AG09319 (cell line): ENCODE measurements at places on chromosomes 3 and 15.

- DNase-seq = no peak
Observed at GRCh38 chr15:90151989-90152645, 49.0 kb upstream of the SEMA4B start.

DNA sequence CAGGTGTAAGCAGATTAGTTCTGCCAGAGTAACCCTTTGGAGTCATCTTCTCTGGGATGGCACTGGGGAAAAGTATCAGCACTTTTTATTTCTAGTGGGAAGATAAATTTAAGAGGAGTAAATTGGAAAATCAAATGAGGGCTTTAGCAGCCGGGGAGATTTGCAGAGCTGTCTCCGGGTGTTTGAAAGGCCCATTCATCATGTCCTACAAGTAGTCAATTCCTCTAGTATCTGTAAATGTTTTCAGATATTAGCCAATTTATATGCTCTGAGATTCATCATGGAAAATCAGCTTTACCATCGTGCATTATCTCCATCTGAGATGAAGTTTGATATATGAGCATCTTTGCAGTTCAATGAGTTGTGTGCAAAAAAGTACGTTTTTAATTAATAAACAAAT, 93.6 kb downstream of the CDIN1 start:
- no peak for DNase-seq

DNA sequence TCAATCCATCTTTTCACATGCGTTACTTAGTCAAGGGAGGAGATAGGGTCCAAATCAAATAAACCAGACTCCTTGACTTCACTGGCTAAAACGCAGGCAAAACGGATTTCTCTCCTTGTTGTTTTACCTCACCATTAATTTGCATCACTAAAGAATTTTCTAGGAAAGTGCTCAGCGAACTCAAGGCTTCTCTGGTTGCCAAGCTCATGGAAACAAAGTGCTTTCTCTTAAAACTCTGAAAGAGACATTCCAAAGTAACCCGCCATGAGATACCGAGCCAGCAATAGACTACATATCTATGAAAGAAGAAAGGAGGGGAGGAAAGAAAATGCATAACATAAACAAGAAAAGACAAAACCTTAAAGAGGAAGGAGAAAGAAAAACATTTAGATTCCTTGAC, 211.7 kb upstream of the WNT5A start:
- no peak for DNase-seq

GRCh38 chr3:95044101-95044500, 981.2 kb downstream of the NSUN3 start:
- no peak for DNase-seq

DNA sequence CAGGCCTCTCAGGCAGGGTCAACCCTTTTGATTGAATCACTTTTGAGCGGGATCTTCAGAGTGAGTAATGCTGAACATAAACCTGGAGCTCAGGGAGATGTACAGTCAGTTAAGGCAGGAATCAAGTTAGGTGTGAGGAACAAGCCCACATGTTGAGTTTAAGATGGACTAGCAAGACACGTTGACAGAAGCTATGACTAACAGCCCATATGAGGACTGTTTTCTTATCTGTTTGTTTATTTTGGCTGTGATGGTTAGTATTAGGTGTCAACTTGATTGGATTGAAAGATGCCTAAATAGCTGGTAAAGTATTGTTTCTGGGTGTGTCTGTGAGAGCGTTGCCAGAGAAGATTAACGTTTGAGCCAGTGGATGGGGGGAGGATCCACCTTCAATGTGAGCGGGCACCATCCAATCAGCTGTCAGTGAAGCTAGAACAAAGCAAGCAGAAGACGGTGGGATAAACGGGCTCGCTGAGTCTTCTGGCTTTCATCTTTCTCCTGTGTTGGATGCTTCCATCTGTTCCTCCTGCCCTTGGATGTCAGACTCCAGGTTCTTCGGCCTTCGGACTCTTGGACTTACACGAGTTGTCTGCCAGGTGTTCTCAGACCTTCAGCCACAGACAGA, 232.3 kb upstream of the STAC start:
- DNase-seq = no peak

- DNase-seq = no peak
Observed at GRCh38 chr15:53462651-53463050, 296.8 kb downstream of the WDR72 start.

DNA sequence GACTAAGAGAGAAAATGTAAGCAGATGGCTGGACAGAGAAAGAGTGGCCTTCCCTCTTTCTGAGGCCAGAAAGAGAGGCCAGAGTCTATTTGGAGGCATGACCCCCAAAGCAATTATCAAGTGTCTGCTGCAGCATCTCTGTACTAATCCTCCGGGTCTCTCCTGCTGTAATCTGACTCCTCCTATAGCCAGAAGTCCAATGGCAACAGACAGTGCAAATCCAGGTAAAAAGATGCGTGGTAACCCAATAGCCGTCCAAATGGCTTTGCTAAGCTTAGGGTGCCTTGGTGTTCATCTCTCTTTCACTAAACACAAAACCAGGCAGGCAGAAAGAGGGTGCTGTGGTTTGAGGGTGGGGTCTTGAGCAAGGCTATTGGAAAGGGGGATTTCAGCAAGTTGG, 91.6 kb downstream of the ADCY5 start:
- no peak for DNase-seq

GRCh38 chr3:23832523-23832922, 26.8 kb downstream of the UBE2E1 start:
- DNase-seq = no peak

DNA sequence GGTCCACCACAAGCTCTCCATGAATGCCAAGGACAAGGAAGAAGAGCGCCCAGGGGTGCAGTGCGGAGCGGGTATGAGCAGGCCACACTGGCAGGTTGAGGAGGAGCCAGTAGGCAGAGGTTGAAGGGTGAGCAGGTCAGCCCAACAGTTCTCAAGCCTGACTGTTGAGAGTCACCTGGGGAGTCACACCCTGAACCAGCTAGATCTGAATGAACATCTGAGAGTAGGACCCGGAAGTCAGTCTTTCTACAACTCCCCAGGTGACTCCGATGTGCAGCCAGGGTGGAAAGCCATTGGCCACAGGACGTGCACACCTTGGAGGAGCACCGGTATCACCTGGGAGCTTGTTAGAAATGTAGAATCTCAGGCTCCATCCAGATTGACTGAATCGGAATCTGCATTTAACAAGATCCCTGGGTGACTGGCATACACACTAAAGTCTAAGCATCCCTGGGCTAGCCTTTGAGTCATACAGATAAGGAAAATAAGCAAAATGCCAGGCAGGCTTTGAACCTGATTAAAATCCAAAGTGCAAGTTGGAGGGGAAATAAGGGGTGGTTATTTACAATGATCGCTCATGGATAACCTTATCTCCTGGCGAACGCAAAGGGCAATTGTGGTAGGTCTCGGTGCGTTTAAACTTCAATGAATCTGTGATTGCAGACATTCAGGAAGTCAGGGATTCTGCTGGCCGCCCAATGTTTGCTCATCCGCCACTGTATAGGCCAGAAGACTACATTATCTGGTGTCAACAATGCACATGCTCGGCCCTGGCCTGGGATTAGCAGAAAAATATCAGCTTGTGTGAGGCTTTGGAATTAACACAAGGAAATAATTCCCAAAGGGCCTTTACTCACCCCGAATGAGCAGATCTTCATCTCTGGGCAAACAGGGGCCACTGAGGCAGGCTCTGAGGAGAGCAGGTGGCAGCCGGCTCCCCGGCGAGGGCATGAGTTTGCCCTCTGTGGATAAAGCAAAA, 11.7 kb upstream of the LYZL4 start:
- no peak for DNase-seq

- no peak for DNase-seq
Observed at GRCh38 chr15:52876991-52877663, 87.0 kb upstream of the ONECUT1 start.

DNA sequence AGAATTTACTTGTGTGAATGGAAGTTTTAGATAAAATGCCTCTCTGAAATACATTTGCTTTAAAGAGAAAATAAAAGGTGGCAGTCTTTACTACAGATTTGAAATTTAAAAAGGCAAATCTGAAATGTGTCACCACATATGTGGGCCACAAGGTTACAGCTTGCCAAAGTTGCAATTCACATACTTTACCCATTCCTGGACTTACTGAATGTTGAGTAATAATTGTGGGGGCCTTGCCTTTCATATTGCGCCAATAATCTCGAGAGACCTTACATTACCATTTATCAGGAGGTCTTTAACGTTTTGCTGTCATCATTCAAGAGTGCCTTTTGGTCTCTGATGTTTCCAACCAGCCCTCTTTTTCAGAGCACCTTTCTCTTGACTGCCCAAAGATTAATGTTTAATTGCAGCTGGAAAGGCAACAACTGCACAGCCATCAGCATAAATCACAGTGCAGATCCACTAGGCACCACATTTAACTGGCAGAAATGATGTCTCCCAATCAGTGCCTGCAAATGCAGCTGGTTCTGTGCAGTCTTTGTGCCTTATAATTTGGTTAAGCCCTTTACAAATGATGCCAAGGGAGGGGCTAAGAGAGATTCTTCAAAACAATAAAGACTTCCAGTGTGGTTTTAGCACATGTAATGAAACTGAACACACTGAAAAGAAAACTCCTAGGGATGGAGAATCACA, 206.8 kb downstream of the MAGI1 start:
- peak; percentile 63 for DNase-seq

- DNase-seq = no peak
Observed at GRCh38 chr15:73028831-73029451, 23.3 kb upstream of the NEO1 start.

GRCh38 chr3:25823314-25823713, 33.4 kb downstream of the OXSM start:
- no peak for DNase-seq

- DNase-seq = no peak
Observed at GRCh38 chr3:170037463-170038433, at the start of gene GPR160. Gene GPR160 (plus strand): TSS chr3:170037995. CDS start chr3:170083973, 45,978 bp downstream.

GRCh38 chr3:129663045-129663446, 56.6 kb upstream of the PLXND1 start:
- DNase-seq = no peak

DNA sequence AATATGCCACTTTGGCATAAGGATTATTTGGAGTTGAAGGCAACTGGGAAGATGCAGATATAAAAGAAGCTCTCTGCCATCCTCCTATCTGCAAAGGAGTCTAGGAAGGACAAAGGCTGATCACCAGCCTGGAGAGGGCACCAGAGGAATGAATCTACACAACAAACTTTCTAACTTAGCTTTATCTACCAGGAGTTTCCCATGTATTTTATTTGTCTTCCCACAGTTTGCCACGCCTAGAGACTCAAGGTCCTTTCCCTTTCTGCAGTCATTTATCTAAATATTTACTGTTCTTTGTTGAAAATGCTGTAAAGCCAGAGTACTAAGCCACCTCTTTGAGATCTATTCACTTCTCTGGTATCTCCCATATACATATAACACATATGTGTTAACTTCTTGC, 32.2 kb downstream of the GPR176 start:
- peak; percentile 31 for DNase-seq

GRCh38 chr3:41684797-41685735, 276.8 kb downstream of the ULK4 start:
- DNase-seq = no peak

DNA sequence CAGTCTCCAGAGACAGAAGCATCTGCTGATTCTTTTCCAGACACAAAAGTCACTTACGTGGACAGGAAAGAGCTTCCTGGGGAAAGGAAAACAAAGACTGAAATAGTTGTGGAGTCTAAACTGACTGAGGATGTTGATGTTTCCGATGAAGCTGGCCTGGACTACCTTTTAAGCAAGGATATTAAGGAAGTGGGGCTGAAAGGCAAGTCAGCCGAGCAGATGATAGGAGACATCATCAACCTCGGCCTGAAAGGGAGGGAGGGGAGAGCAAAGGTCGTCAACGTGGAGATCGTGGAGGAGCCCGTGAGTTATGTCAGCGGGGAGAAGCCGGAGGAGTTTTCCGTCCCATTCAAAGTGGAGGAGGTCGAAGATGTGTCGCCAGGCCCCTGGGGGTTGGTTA, 25.4 kb downstream of the SYNM start:
- no peak for DNase-seq

- DNase-seq = no peak
Observed at GRCh38 chr15:72760590-72761260, 22.8 kb downstream of the ADPGK start.

GRCh38 chr3:138684396-138684795, 75.8 kb downstream of the FAIM start:
- no peak for DNase-seq

DNA sequence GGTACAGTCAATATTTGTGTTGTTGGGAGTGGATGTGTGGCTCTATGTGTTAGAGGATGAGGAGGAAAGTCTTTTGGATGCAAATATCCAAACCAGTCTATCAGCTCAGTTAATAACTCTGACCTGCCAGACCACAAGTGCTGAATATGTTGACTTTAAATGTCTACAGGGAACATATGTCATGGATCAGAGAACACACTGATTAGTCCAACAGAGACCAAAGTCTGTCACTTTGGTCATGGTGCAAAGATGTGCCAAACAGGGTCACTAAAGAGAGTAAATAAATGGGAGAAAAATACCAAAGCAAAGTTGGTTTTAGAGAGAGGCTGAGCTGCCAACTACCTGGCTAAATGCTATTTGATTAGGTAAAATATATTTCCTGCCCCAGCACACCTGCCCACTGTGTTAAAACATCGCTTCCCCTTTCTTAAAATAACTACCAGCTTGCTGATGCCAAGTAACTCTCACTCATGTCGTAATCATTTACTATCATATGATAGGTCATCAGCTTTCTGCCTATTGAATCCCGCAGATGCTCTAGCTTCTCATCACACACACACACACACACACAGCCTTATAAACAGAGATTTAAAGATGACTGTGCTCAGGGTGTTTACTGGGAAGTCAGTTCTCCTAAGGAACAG, 173.3 kb downstream of the PDZRN3 start:
- DNase-seq = no peak

GRCh38 chr3:87442470-87442869, 166.1 kb upstream of the POU1F1 start:
- DNase-seq = no peak

DNA sequence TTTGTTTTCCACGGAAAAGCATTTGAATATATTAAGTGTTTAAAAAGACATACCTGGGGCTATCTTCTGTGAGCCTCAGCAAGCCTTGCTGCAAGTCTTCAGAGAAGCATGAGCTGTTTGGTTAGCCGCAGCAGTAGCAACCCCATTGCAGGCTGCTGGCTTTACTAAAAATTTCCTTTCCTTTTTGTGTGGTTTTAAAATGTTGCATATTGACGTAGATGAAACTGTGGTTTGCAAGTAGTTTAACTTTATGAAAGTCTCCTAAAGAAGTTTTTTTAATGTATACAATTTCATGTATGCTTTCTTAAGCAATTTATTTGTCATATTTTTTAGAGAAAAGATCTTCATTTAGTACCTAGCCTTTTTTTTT, at the start of gene GPR171:
GPR171 (minus strand) TSS at position 166 of the 370 bp plus-strand sequence. CDS start 3,830 bp downstream, outside the sequence.
- DNase-seq = no peak

DNA sequence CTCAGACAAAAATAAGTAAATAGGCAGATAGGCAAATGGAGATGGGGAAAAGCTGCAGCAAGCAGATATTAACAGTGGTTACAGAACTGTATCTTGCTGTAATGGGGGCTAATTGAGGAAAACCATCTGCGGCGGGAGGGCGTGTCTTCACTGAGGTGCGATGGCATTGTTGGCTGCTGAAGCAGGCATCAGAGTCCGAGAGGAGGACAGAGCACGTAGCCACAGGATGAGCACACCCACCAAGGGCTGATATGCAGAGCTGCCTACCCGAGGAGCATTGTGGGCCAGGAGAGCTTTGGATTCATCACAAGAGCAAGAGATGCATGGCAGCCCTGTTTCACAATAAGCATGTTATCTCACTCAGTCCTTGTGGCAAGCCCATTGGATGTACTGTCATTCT, 30.4 kb downstream of the CHRNA7 start:
- DNase-seq = no peak

- no peak for DNase-seq
Observed at GRCh38 chr15:41895491-41895890, 1.6 kb upstream of the SPTBN5 start.

- no peak for DNase-seq
Observed at GRCh38 chr15:81296673-81297072, 27.3 kb downstream of the STARD5 start.
